Natural killer cell treated with Interleukin-12 subunit alpha and Interleukin-12 subunit beta and Interleukin-15 and Interleukin-18, amount 100 ng/mL, for 72 hours (primary cell): ENCODE measurements at places on chromosomes 1 and 21. TPM values are rescaled to one million over a fixed set of nuclear protein-coding genes. Genes with fewer than 3 reads are reported as not detected.

- no peak overlapping the region for H3K4me3 ChIP-seq
- peaks cover 20% of the 10 kb centered on the region for H3K4me1 ChIP-seq
- no peak for DNase-seq
- H3K36me3 ChIP-seq, result no peaks in the 10 kb centered on the region
- H3K27ac ChIP-seq, result no peak overlapping the region
These were observed 3.2 kb upstream of the ADIPOR1 start for GRCh38 chr1:202961220-202961880.

DNA sequence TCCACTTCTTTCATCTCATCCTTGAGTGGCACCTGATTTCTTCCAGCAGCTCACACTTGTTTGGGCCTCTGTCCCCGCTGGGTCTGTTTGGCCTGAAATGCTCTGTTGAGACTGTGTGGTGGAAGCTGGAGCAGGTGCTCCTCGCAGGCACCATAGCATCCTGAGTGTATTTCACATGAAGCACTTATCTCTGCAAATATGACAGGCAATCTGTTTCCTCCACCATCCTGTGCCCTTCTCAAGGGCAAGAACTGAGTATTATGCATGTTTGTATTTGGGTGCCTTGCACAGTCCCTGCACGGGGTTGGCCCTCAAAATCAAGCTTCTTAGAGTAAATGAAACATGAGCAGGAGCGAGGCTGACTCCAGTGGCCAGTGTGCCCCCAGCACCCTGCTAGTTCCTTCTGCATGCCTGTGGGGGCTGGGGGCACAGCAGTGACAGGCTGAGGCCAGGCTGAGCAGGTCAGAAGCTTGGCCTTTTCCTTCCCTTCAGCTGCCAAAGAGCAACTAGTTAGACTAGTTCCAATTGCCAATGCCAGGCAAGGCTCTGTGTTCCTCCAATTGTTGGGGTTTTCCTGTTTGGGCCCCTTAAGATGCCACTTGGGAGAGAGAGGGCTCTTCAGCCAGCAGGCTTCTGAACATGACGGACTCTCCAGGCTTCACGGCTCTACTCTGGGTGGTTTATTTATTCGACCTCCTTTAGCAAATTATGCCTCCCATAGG is 129.6 kb upstream of the ATP1A1 start:
- H3K27ac ChIP-seq, result no peak overlapping the region
- H3K4me1 ChIP-seq, result no peaks in the 10 kb centered on the region
- DNase-seq, result no peak
- no peaks in the 10 kb centered on the region for H3K36me3 ChIP-seq
- no peak overlapping the region for H3K4me3 ChIP-seq

Gene MROH7
- total RNA-seq, result not detected

Gene LHX4
- total RNA-seq, result not detected

Gene RIMKLA
- total RNA-seq, result 0.98 TPM

Gene ARID4B
- 74.2 TPM for total RNA-seq

Gene ILF2
- total RNA-seq, result 198 TPM

Gene CCDC27
- not detected for total RNA-seq
